K562 (cell line): ENCODE measurements at places on chromosomes 6 and 20.

DNA sequence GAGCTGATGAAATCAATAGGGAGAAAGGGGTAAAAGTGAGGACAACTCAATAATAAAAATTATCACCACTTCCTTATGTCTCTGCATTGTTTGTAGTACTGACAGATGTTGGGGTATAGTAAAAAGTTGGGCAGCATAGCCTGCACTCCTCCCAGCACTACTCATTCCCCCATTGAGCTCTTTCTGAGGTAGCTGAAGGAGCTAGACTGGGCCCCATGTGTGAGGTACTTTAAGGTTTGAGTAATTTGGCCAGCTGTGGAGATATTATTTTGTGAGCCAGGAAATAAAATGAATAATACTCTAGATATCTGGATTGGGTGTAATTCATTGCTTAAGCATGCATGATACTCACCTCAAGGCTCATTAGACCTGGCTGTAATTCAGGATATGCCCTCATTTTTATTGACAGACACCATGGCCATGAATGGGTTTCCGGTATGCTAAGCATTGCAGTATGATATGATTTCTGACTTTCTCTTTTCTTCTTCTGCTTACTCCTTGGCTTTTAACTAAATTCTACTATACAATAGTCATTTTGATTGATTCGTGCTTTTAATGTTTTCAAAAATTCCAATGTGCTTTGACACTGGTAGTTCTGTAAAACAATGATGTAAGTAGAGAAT is 283.9 kb upstream of the RIMS1 start:
- no peak for DNase-seq

GRCh38 chr6:97322811-97323210 is 39.8 kb upstream of the MMS22L start:
- DNase-seq, result no peak

DNA sequence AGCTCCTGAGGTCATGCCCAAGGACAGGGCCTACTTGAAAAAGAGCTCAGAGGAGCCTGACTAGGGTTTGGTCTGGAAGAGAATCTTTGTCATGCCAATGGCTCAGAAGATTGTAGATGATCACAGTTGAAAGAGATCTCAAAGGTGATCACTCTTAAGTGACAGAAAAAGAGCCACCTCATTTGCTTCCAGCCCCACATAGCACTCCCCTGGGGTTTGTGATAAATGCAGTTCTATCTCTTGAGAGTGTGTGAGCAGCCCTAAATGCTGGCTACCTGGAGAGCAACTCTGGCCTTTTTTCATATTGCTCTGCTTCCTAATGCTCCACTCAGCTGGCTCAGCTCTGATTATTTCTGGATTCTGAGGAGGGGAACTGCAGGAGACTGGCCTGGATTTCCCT is 39.3 kb downstream of the KLHL32 start:
- no peak for DNase-seq

- no peak for DNase-seq
Measured at GRCh38 chr6:147905711-147906110, 397.2 kb downstream of the SAMD5 start.

DNA sequence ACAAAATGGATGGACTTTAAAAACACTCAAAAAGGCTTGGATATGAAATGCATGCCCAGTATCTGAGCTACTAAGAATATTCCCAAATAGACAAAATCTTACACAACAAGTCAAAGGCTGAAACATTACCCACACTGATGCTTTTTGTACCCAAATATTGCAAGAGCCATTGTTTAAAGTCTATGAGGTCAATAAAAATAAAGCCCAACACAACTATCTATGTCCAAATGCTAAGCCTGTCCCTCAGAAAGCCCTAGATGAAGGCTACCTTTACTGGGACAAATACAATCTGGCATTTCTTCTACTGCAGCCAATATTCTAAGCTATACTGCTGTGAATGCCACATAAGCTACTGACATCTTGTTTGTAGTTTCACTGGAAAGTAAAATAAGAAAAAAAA is 54.3 kb downstream of the RALGAPA2 start:
- DNase-seq, result no peak

DNA sequence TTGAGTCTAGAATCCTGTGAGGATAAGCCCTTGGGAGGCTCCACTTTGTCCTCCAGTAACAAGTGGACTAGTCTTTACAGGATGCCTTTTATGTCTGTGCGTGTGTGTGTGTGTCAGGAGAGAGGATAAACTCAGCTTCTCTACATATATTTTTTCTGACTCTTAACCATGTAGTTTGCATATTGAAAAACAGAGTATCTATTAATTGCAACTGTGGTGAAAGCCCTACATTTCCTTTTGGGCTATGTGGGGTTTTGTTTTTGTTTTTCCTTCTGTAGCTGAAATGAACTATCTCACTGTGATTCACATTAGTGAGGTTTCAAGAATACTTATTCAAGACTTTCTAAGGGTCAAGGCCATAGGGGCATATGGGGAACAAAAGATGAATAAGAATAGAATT is 17.7 kb downstream of the TPBG start:
- DNase-seq, result no peak

DNA sequence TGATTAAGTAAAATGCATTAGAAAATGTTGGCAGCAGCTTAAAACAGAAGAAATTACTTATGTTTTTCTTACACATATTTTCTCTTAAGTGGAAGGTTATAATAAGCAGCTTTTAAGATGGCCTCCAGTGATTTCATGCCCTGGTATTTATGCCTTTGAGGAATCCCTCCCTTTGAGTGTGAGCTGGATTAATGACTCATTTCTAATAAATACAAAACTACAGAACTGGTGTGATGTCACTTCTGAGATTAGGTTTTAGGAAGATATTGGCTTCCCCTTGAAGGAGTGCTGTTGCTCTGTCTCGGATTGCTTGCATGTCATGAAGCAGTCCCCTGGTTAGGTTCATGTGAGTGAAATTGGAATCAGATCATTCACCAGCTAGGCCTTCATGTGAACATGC is 143.2 kb upstream of the EPHA7 start:
- no peak for DNase-seq

GRCh38 chr20:39762716-39763115 is 800.6 kb downstream of the DHX35 start:
- no peak for DNase-seq

DNA sequence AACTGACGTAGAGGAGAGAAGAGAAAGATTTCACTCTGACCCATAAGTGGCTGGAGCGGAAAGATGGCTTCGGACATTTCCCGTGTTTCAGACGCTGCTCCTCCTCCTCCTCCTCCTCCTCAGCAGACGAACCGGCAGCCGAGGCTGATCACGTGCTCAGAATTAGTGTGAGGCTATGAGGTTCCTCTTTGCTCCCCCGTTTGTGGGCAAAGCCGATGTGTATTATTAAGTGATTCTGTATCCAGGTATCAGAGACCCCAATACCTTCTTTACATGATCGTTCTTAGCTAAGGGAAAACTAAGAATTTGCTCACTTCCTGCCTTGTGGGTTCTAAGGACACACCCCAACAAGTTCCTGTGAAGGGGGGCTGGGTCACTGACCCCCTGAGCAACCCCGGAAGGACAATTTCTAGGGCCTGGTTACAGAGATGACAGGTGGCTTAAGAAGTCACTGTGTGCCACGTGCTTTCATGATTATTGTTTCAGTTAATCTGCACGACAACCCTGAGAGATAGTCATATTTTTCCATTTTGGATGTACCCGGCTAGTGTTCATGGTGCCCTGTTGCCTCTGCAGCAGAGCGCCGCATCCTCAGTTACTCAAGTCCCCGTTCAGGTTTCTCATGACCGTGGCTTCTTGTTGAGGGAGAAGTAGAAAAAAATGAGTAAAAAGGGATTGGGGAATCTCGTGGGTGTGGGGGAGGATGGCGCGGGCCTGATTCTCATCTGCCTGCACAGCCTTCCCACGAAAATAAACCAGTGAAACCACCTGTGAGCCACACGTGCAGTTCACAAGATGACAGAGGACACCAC is 671.8 kb downstream of the QKI start:
- no peak for DNase-seq
